NCI-H2107 (cell line): ENCODE measurements at places on chromosomes 6 and 20.
A peak's percentile ranks its signal among the peaks of the same experiment; 100 is the strongest.

- DNase-seq = no peak
Measured at GRCh38 chr6:137227871-137228302, 8.7 kb upstream of the IFNGR1 start.

DNA sequence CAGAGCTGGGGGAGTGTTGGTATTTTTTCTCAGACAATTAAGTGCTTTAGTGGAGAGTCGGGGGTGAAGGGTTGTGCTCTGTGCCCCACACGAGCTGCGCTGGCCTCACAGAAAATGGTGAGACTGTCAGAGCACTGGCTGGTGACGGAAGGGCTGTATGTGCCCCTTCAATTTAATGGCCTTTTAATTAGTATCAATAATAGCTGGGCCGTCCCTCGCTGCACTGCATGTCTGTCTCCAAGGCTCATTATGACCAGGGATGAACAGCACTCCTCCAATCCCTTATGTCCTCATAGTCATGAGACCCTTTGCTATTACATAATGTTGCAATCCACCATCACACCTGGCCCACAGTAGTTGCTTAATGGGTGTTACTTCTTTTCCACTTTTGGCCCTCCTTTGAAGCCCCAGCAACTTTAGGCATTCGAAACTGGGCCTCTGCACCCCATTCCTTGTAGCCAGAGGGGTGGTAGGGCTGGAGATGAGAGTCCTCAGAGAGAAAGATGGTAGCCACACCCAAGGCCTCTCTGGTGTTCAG, 9.5 kb upstream of the RALY start:
- no peak for DNase-seq

DNA sequence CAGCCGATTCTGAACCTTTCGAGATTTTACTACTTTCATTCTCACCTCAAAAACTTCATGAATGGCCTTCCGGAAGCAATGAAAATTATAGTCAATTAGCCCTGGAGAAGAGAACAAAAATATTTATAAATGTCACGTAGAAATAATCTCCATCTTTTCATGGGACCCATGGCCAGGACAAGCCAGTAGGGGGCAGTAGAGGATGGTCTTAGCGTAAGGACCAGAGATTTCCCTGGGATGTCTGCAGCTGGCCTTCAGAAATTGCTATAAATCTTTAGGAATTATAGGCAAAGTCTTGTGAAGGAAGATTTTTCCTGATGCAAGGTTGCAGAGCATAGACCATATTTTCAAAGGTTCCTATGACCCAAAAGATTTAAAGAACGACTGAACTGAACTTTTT, 15.6 kb upstream of the UBE2J1 start:
- no peak for DNase-seq

DNA sequence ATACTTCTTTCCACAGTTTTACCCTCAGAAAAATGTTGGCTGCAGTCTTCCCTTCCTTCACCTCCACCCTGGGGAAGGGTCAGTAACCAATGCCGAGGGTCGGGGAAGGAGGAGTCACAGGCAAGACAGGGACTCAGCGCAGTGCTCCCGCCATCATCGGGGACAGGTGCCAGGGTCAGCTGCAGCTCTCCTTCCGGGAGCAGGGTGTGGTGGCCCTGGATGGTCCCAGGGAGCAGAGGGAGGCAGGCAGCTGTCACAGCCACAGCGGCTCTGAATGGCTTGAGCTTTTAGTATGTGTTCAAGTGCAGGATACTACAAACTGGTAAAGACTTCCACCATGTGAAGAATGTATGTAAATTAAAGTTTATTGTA, 26.0 kb upstream of the PI16 start:
- no peak for DNase-seq

- DNase-seq = no peak
Measured at GRCh38 chr20:13443690-13444089, 195.0 kb downstream of the TASP1 start.

GRCh38 chr6:19325335-19325789, 511.8 kb upstream of the ID4 start:
- no peak for DNase-seq

- DNase-seq = no peak
Measured at GRCh38 chr6:37784585-37784967, 35.0 kb upstream of the ZFAND3 start.

DNA sequence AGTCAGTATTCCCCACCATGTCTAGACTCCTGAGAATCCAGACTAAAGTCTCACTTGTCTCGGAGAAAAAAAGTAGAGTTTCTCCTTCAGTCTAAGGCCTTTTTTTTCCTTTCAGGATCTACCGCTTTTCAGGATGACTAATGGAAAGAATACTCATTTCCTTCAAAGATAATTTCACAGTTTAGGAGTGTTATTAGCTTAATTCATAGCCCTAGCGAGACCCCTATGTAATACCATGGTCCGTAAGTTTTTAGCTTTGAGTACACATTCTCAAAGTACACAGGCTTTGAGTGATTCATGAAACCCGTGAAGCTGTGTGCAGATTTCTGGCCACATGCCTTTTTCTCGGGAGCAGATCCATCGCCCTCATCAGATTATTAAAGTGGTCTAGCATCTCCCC, 133.1 kb downstream of the SOX4 start:
- no peak for DNase-seq

DNA sequence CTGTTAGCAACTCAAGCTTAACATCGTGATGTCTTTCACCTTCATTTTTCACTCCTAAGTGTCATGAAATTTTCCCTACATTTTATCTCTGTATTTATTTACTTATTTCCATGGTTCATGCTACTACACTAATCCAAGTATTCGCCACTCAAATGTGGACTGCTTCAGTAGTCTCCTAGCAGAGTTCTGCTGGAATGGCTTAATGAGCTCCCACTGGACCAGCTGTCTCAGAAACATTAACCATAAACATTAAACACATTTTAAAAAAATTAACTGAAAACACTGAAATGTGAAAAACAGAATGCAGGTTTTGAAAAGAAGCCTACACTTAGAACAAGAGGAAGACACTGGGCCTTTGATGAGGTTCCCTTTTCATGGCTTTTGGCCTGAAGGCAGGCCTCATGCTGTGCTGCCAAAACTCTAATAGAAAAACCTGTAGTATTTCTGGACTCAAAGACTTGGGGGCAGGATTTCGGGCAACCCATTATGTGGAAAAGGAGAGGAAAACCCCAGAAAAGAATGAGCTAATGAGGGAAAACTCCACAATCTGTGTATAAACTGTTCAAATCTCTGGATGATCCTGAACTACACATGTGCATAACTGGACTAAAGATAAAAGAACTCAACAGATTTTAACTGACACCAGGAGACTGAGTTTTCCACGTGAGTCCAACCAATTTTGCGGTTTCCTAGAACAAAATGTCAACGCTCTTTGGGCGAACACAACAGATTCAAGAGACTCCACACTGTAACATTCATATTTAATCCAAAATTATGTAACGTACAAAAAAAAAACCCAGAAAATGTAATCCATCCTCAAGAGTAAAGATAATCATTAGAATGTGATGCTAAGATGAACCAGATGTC, 33.0 kb downstream of the SAMD3 start:
- DNase-seq = no peak

- DNase-seq = no peak
Measured at GRCh38 chr6:47241742-47242482, 67.8 kb downstream of the TNFRSF21 start.

- no peak for DNase-seq
Measured at GRCh38 chr6:1321738-1322137, 9.8 kb downstream of the FOXQ1 start.

GRCh38 chr6:48505621-48506020, 394.6 kb upstream of the PTCHD4 start:
- no peak for DNase-seq

GRCh38 chr6:37077905-37078296, 72.4 kb downstream of the FGD2 start:
- no peak for DNase-seq

DNA sequence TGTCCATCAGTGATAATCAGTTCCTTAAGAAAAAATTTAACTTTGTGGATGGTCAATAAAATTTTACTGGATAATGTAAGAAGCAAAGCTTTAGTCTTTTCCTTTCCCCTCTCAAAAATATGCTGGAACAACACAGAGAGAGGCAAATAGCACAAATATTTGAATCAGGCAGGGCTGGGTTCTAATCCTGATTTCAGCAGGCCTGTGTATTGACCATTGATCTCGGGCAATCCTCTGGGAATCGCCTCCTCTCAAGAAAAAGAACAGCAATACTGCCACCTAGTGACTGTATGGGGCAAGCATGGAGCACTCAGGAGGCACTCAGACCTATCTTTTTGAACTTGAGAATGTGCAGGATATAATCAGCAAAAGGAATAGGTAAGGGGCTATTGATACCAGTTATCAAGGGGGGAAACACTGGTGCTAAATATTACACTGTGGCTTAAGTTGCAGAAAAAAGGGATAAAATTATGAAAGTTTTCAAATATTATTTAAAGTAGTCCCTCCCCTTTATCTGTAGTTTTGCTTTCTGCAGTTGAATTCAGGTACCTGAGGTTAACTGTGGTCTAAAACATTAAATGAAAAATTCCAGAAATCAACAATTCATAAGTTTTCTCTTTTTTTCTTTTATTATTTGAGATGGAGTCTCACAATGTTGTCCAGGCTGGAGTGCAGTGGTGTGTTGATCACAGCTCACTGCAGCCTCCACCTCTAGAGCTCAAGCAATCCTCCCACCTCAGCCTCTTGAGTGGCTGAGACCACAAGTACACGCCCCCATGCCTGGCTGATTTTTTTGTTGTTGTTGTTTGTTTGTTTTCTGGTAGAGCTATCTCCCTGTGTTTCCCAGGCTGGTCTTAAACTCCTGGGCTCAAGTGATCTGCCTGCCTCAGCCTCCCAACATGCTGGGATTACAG, 91.8 kb upstream of the NHSL1 start:
- DNase-seq = peak; percentile 32

DNA sequence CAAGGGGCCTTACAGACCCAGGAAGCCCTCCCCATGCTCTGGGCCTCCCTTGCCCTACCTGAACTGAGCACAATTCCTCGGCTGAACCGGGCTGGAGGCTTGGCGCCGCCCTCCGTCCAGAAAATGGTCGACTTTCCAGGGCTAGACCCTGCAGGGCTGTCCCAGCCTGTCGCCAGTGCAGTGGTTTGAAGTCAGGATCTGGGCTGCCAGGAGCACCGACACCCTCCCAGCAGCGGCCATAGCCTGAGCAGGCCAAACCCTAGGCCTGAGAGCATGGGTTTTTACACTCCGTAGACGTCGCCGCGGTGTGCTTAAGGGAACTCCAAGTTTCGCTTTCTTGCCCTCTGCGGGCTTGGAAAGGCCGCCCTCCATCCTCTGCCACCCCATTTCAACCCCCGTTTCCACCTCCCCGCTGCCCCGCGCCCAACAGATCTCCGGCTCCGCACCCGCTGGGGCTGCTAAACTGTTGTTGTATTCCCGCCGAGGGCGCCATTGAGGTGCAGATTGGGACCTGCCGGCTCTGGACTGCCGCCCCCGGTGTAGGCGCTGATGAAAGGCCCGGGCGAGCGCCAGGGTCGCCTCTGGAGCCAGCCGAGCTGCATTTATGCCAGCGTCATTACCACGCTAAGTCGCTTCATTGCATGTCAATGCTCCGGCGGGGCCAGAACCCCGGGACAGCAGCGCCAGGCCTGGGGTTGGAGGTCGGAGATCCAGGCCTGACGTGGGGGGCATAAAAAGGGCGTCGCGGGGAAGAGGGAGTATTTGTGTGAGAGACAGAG, 2.2 kb upstream of the TFAP2A start:
- DNase-seq = no peak

- DNase-seq = no peak
Measured at GRCh38 chr6:100457311-100457990, 7.3 kb downstream of the SIM1 start.

DNA sequence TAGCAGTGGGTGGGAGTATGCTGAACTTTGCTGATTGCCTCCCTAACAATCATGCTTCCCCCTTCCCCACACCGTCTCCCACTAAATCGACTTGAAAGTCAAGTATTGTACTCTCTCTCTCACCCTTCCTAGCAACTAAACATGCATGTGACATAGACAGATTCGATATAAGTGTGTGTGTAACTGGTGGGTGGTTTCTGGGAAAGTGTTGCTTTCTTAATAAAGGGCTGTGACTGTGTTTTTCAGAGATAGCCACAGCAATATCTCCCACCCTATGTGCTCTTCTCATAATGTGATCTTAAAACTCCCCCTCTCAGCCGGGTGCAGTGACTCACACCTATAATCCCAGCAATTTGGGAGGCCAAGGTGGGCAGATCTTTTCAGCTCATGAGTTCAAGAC, 49.3 kb upstream of the E2F3 start:
- no peak for DNase-seq

GRCh38 chr6:106511288-106512047, 117.8 kb downstream of the RTN4IP1 start:
- no peak for DNase-seq

- no peak for DNase-seq
Measured at GRCh38 chr6:149918151-149918905, 4.6 kb downstream of the RAET1G start.

DNA sequence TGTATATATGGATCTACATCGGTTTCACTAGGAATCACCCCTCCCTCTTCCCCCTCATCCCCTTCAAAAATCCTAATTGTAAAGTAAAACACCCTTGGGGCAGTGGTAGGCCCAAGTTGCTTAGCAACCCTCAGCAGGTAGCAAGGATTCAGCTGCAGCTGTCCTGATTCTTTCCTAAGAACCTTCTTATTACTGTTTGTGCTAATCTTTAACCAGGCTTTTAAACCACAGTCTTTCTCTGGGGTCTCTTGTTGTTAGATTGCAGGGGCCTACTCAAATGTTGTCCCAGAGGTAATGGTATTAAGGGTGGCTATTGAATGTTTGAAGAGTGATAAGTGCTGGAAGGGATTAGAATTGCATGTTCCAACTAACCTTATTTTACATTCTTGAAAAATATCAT, 46.4 kb downstream of the PRL start:
- peak; percentile 7 for DNase-seq

GRCh38 chr20:39602649-39603048, 640.5 kb downstream of the DHX35 start:
- DNase-seq = no peak

DNA sequence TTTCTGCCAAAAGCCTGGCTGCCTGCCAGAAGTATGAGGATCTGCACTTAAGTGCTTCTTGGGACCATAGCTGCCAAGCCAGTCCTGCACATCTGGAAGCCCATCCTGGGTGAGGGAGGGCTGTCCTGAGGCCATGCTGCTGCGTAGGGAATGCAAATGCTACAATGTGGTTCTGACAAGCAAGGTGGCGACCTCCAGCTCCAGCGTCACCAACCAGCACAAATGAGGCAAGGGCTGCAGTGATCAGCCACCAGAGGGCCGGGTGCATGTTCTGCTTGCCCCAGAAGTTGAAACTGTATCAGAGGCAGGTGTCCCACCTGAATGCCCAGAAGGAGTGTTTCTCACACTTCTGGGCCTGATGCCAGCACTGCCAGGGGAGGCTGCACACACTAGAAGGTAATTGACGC, 99.1 kb upstream of the KCNQ5 start:
- peak; percentile 21 for DNase-seq

DNA sequence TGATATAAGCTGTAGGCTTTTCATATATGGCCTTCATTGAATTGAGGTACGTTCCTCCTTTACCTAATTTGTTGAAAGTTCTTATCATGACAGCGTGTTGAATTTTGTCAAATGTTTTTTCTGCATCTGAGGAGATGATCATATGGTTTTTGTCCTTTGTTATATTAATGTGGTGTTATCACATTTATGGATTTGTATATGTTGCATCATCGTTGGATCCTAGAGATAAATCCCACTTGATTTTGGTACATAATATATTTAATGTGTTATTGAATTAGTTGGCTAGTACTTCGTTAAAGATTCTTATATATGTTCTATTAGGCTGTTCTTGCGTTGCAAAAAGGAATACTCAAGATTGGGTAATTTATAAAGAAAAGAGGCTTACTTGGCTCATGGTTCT, 8.6 kb upstream of the WFDC9 start:
- no peak for DNase-seq

- no peak for DNase-seq
Measured at GRCh38 chr6:63502156-63502555, 70.1 kb upstream of the LOC128125822 start.
